Activated B cell treated with CpG ODN at 0.5 μM for 24 hours (primary cell): ENCODE measurements at places on chromosomes 12 and 14.

DNA sequence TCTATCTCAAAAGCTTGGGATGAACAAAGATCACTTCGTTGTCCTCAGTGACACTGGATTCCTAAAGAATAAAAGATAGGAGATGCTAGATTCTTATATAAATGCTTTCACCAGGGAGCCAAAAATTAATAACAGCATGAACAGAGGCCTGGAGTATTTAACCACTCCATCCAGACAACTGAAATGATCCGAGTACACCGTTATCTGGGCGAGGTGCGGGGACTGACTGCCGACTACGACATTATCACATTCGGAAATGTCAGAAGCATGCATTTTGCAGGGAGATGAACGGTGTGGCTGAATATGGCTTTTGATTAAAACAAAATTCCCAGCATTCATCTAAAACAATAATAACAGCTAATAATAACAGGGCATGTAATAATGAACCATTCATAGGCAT is 56.6 kb downstream of the TRPV4 start:
- H3K4me1 ChIP-seq, result peaks cover 8% of the 10 kb centered on the region
- no peak overlapping the region for H3K27ac ChIP-seq
- H3K4me3 ChIP-seq, result no peak overlapping the region
- no peaks in the 10 kb centered on the region for H3K36me3 ChIP-seq

DNA sequence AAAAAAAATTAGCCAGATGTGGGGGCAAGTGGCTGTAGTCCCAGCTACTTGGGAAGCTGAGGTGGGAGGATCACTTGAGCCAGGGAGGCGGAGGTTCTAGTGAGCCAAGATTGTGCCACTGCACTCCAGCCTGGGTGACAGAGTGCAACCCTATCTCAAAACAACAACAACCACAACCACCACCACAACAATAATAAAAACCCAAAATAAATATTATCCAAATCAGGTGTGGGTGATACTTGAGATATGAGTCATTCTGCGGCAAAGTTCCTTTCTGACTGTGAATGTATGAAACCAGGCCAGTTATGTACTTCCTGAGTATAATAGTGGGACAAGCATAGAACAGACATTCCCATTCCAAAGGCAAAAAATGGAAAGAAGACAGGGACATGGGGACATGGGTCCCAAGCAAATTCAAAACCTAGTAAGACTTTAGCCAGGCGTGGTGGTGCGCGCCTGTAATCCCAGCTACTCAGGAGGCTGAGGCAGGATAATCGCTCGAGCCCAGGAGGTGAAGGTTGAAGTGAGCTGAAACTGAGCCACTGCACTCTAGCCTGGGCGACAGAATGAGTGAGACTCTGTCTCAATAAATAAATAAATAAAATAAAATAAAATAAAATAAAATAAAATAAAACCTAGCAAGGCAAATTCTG is 9.7 kb upstream of the ERC1 start:
- H3K27ac ChIP-seq, result no peak overlapping the region
- DNase-seq, result no peak
- H3K27me3 ChIP-seq, result no peaks in the 10 kb centered on the region
- no peak overlapping the region for H3K4me3 ChIP-seq

DNA sequence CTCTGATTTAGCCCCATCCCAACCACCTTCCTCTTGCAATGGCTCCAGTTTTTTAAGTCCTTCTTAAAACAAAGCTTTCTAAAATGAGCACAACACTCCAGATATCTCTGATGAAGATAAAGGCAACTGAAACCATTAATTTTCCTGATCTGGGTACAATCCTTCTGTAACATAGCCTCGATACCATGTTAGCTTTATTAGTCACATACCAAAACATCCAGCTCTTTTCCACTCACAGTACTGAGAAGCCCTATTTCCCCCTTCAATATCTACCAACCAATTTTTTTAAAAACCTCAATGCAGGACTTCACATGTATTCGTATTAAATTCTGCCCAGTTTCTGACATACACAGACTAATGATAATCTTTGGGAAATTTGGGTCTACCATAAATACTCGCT is 105.9 kb downstream of the MED13L start:
- H3K27ac ChIP-seq, result peak overlapping the region; percentile 73
- peak overlapping the region; percentile 71 for H3K4me3 ChIP-seq
- H3K4me1 ChIP-seq, result peaks cover 60% of the 10 kb centered on the region
- DNase-seq, result no peak

DNA sequence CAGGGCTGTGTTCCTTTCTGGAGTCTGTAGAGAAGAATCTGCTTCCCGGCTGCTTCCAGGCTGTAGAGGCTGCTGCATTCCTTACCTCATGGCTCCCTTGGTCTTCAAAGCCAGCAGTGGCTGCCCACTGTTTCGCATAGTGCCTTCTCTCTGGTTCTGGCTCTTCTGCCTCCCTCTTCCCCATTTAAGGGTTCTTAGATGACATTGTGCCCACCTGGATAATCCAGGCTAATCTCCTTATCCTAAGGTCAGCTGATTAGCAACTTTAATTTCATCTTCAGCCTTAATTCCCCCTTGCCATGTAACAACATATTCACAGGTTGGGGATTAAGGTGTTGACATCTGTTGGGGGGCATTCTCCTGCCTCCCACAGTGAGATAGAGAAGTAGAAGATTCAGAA is 208.6 kb upstream of the TMTC1 start:
- no peaks in the 10 kb centered on the region for H3K36me3 ChIP-seq
- H3K4me1 ChIP-seq, result no peaks in the 10 kb centered on the region

DNA sequence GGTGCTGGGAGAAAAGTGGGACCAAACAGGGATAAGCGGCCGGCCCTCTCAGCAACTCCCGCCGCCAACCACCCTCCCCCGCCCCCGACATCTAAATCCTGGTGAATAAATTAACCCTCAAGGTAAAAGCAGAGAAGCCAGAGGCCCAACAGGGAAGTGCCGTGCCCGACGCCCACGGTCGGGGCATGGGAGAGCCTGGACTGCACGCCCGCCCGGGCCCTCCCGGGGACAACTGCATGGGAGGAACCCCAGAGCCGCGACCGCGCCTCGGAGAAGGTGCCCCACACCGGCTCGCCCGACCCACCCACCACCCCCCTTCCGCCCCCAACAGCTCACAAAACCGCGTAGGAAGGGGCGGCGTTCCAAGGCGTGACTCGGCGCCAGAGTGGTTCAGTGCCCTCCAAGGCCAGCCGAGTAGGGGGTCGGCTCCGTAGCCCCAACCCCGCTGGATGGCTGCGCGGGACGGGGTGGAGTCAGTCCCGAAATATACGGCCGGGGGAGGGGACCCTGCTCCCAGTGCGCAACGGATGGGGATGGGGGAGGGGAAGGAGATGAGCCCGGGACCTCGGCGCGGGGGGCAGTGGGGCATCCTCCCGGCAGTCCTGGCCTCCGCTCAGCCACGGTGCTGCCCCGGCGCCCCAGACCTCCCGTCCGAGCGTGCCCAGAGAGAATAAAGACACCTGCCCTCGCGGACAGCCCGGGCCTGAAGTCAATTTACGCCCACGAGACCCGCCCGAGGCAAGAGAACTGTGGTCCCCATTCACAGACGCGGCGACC is 732 bp downstream of the SLC25A29 start:
- no peaks in the 10 kb centered on the region for H3K36me3 ChIP-seq
- H3K27me3 ChIP-seq, result no peaks in the 10 kb centered on the region
- H3K27ac ChIP-seq, result peak overlapping the region; percentile 66
- H3K4me1 ChIP-seq, result peaks cover 14% of the 10 kb centered on the region
- peak overlapping the region; percentile 87 for H3K4me3 ChIP-seq

DNA sequence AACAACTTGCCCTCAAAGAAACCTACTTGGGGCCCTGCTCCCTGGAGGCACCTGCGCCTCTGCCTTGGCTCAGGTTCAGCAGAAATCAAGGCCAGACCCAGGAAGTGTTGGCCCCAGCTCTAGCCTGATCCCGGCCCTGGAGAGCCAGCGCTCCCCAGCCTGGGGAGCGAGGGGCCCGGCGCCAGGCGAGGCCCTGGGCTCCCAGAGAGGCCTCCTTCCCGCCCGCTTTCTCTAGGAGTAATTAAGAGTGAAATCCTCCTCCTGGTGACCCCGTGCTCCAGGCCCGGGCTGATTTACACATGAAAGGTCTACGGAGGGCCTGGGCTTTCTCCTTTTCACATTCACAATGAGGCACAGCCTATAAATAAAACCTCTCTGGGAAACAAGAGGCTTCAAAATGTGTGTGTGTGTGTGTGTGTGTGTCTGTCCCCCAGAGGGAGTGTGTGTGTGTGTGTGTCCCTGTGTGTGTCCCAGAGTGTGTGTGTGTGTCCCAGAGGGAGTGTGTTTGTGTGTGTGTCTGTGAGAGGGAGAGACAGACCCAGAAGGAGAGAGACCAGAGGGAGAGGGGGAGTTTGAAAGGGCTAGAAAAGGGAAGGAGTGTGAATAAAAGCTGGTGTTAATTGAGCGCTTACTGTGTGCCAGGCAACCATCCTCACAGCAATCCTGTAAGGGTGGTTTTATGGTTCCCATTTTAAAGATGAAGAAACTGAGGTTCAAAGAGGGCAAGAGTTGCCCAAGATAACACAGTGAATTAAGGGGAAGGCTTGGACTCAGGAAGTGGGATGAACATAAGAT is 23.8 kb upstream of the COX6A1 start:
- H3K4me1 ChIP-seq, result no peaks in the 10 kb centered on the region
- no peak overlapping the region for H3K4me3 ChIP-seq
- DNase-seq, result no peak
- H3K27ac ChIP-seq, result no peak overlapping the region
- H3K36me3 ChIP-seq, result no peaks in the 10 kb centered on the region
- H3K27me3 ChIP-seq, result peaks cover 14% of the 10 kb centered on the region

GRCh38 chr12:121033625-121034349 is 5.3 kb downstream of the OASL start:
- H3K4me1 ChIP-seq, result peaks cover 12% of the 10 kb centered on the region
- H3K4me3 ChIP-seq, result no peak overlapping the region
- H3K27ac ChIP-seq, result no peak overlapping the region
- no peak for DNase-seq

GRCh38 chr12:64891629-64892028 is 67.2 kb downstream of the TBC1D30 start:
- no peaks in the 10 kb centered on the region for H3K4me1 ChIP-seq
- no peak for DNase-seq
- no peak overlapping the region for H3K4me3 ChIP-seq
- no peak overlapping the region for H3K27ac ChIP-seq
- no peaks in the 10 kb centered on the region for H3K36me3 ChIP-seq

GRCh38 chr12:59597385-59597781 is 1.6 kb downstream of the SLC16A7 start:
- no peak for DNase-seq
- H3K36me3 ChIP-seq, result peaks cover 19% of the 10 kb centered on the region
- H3K27me3 ChIP-seq, result no peaks in the 10 kb centered on the region
- H3K4me1 ChIP-seq, result peaks cover 42% of the 10 kb centered on the region
- H3K4me3 ChIP-seq, result peak overlapping the region; percentile 92
- peak overlapping the region; percentile 99 for H3K27ac ChIP-seq

DNA sequence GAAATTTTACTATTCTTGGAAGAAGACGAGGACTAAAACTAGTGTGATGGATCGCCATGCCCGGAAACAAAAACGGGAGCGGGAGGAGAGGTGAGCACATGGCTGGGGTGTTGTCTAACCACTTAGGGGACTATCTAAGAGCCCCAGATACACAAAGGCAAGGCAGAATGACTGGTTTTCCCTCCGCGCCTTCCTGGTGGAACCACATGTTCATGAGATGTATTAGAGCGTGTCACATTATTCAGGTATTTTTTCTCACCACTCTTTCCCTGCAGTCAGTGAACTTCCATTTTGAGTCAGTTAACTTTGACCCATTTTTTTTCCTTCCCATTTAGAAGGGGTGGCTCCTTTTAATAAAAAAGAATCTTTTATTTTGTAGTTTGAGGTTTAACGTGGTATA is 68.8 kb upstream of the TRAF3 start:
- H3K27ac ChIP-seq, result peak overlapping the region; percentile 30
- DNase-seq, result no peak
- no peak overlapping the region for H3K4me3 ChIP-seq
- no peaks in the 10 kb centered on the region for H3K27me3 ChIP-seq
- peaks cover 56% of the 10 kb centered on the region for H3K36me3 ChIP-seq
